ENCODE measurements at places on chromosomes 5 and 9.

- no peak for DNase-seq
Observed at GRCh38 chr5:76199336-76200318, 116.4 kb downstream of the SV2C start.

DNA sequence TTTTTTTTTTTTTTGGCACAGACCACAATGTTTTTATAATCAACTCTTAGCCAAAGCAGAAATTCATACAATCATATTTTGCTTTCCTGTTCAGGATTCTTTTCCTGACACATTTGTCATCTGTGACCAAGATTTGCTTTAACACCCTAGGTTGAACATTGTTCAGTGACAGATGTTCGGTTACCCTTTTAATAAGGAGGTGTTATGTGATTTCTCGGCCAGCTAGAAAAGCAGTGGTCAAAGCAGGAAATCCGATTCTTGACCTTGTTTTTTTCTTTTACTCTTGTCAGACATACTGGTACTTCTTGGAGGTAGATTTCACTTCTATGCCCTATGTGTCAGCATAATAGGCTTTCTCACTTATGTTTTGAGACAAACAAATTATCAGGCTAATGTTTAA, 335.3 kb upstream of the ACTBL2 start:
- no peak for DNase-seq

GRCh38 chr5:80230269-80230992, 25.4 kb downstream of the SERINC5 start:
- no peak for DNase-seq

DNA sequence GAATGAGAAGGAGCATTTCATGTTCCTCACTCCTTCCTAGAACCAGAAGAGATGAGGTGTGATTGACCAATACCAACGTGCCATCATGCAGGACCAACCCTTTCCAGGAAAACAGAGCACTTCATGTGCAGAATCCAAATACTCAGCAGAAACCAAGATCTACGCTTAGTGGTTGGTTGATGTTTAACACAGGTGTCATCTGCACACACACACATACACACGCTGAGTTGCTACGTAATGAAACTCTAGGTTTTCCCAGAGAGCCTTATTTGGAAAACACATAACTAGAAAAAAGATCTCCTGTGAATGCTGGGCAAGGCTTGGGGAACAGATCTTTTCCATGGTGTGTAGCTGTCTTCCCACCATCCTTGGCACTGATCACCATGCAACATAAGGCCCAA, 21.1 kb upstream of the ZNF622 start:
- no peak for DNase-seq

GRCh38 chr5:72203251-72203845, 96.1 kb downstream of the MAP1B start:
- DNase-seq = no peak

GRCh38 chr5:108238936-108239887, 142.7 kb downstream of the FBXL17 start:
- DNase-seq = no peak

DNA sequence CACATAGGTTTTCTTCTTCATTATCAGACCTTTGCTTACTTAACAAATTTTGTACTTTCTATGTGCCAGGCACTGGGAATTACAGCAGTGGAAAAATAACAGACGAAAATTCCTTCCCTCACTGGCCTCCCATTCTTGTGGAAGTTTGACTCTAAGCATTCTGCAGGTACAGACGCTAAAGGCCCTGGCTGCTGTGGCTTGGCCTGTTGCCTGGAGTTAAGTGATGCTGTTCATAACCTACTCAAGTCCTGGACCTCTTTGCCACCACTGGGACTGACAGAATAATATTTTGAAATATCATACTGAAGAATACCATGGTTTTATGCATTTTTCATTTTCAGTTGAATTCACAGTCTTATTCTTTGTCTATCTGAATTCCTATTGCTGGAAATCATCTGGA, 97.3 kb upstream of the SPATA31C2 start:
- DNase-seq = no peak

DNA sequence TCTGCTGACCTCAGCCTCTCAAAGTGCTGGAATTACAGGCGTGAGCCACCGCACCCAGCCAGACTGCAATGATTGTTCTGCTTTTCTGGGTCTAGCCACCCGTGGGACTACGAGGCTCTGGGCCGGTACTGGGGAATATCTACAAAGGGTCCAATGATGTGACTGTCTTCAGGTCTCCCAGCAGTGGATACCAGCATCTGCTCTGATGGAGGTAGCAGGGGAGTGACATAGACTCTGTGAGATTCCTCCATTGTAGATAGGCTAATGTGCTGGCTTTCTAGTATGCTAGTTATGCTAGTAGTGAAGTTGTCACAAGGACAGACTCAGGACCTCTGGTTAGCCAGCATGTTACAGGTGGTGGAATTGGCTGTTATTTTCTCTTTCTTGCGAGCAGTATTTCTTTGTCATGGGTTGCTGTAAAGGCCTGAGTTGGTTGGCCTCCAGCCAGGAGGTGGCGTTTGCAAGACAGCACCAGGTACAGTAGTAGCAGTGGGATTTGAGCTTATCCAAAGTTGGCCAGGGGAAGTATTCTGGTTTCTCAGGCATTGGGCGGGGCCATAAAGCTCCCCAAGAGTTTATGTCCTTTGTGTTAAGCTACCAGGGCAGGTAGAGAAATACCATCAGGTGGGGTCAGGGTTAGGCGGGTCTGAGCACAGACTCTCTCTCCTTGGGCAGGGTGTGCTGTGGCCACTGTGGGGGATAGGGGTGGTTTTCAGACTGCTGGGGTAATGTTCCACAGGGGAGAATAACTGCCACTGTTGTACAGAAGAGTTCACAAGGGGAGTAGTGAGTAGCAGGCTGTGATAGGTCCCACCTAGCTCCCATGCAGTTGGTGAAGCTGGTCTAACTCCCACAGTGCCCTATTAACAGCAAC, 105.2 kb downstream of the SGCD start:
- no peak for DNase-seq

GRCh38 chr5:138849439-138849838, 25.7 kb downstream of the LRRTM2 start:
- DNase-seq = no peak

DNA sequence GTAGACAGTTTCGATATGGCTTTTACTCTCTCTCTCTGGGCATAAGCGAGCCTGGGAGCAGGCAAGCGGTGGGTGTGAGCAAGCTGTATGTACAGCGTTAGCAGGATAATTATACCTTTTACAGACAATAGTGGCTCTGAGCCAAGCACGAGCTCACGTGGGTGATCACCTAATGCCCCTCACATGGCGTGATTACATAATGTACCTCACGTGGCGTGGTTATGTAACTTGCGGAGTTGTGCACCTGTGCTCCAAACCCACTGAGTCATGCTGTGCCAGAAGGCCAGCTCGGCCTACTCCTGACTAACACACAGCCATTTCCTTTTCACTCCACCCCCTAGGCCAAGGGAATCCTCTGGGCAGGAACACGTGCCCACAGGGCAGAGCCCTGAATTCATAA, 797.2 kb downstream of the EFNA5 start:
- DNase-seq = no peak

DNA sequence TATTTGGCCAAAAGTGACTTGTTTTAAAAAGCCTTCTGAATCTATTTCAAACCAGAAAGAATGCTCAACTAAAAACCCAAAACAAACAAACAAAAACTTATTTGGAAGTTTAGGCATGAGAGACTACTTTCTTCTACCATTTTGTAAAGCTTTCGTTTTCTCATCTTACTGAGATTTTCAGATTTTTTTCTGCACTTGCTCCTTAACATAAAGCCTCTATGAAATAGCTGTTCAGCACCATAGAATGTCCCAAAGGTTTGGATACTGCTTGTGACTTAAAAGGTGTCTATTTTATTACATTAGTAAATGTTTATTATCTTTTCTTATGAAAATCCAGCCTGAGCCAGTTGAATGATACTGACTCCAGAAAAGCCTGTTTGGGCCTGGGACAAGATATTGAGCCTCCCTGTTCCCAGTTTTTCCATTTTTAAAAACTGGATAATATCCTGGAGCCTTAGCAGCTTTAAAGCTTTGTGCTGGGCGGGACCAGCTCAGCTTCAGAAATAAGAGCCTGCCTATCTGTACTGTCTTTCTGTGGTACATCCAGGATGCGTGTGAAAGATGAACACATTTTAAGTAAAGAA, 292.6 kb downstream of the ZSWIM6 start:
- no peak for DNase-seq

DNA sequence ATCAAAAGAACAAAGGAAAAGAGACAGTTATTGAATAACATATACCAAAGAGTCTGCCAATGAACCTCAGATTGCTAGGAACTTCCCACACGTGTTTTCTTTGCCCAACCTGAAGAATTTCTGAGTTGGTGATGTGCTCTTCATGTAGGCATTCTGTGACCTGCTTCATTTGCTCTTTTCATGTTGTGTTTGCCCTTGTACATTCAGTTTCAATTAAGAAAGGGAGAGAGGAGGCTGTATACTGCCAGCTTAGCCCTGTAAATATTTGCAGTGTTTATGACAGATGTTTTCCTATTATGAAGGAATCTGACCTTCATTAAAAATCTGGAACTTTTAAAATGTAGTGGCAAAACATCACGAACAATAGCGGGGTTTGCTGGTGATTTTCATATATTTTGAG, 168.5 kb downstream of the GAS1 start:
- DNase-seq = no peak

DNA sequence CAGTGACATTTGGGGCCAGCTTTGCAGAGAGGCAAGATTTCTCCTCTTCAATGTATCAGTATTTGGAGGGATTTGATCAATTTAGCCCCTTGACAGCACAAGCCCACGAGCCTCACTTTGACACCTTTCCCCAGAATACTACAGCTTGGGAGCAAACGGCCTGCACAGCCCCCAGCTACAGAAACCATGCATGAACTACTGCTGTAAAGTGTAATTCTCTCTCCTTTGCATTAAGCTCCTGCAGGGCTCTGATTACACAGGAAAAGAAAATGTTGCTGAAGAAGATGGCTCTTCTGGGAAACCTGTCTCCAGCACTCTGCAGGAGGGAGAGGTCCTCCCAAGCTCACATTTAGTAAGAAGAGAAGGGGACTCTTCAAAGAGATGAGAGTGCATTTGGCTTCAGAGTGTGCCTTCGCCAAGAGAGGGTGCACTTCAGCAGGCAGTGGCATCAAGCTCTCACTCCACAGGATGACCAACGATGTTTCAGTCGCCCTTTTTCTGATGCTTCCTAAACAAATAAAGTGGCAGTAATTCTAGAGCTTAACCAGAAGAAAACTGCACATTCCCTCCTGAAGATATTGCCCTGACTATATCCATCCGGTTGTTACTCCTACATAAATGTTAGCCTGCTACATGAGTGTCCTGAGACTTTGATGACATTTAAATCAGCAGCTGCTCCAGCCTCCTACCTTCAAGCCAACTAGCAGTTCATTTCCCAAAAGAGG, 272.2 kb downstream of the AUH start:
- no peak for DNase-seq

DNA sequence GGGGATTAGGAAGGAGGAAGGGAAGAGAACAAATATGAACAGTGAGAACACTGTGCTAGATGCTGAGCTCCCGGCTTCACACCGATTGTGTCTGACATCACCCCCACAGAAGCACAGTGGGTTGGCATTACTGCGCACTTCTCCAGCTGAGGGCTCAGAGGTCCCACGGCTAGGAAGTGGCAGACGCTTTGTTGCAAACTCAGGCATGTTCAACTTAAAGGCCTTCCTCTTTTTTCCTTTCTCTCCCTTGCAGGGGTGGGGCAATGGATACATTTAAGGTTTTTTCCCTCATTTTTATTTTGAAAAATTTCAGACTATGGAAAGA, 15.5 kb upstream of the SHB start:
- no peak for DNase-seq

GRCh38 chr9:108166519-108166918, 677.0 kb upstream of the KLF4 start:
- no peak for DNase-seq

DNA sequence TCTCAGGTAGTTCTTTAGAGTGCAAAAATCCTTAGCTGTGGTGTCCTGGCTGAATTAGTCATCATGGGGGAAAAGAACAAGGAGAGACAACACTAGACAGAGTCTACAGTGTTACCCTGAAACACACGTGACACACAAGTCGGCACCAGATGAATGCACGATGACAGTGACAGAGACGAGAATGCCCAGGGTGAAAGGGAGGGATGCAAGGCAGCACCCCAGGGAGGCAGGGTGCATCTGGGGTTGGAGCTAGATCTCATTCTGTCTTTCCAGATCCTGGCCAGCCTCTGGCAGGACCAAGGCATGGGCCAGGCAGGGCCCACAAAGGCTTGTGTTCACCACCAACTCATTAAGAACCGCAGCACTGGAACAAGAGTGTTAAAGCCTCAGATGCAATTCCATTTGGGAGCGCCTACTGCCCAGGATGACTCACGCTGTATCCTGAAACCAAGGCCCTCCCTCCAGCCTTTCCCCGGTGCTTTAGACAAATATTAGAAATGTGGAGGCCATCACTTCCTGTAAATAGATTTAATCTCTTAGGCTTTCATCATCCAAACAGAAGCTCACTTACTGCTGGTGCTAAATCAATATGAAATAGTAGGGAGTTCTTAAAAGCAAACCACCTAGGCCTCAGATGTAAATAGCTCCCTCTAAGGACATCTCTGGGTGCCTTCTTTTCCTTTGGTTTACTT, 56.1 kb downstream of the IRX2 start:
- no peak for DNase-seq

GRCh38 chr5:99544356-99544755, 615.5 kb upstream of the CHD1 start:
- DNase-seq = no peak
